Hepatic stellate cell (primary cell): ENCODE measurements at places on chromosomes 16 and 17.

DNA sequence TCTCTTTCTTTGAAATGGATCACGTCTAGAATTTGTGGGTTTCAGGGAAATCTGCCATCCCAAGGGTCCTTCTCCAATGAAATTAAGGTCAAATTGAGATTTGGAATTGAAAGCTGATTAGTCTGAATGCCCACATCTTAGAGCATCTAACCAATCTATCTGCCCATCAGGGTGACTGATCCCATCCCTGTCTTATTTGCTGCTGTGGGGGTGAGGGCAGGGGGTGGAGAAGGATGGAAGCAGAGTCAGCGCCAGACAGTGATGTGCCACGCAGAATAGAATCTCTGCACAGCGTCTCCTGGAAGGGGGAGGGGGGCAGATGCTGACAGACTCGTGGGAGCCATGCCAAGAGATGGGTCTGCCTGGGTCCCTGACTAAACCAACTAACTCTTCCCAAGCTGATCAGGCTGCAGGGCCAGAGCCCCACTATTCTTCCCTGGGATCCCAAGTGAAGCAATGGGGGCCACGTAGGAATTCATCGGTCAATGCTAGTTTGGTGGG lies 32.1 kb downstream of the CDK5RAP3 start:
- no peak for DNase-seq

GRCh38 chr16:1077877-1078578 lies 5.5 kb downstream of the SSTR5 start:
- DNase-seq: no peak

GRCh38 chr16:72401084-72401361 lies 229.1 kb upstream of the PMFBP1 start:
- DNase-seq: no peak

DNA sequence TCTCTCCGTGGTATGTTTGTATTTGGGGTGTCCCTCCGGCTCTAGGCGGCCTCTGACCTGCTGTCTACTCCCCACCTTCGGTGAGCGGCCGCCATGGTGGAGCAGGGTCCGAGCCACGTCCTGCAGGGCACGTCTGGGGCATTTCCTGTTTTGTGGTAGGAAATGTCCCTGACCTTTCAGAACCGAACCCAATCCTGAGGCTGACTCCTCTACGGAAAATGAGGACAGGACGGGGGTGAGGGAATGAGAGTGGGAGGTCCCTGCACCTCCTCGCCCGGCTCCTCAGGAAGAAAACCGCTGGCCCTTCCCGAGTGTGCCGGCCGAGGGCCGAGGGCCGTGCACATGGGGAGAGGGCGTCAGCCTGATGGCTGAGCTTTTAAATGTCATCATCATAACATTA lies 45.8 kb downstream of the WDR45B start:
- DNase-seq: no peak

GRCh38 chr16:31088459-31089183 lies at the start of gene PRSS53:
PRSS53 (minus strand) TSS chr16:31088943; CDS start chr16:31088809, 134 bp downstream.
- no peak for DNase-seq

DNA sequence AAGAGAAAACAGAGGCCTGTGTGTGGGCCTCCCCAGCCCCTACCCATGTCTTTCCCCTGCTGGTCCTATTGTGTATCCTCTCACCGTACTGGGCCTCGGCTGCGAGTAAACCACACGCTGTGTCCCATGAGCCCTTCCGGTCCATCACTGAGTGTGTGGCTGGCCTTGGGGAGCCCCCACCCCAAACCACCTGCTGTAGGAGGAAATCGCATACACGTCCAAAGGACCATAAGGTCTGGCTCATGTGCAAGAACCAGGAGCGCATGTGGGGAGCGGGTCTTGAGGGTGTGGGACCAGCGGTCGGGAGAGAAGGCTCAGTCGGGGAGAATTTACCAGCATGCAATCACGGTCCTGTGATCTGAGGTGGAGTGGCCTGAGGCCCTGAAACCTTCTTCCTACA lies 38.4 kb upstream of the DNAH17 start:
- no peak for DNase-seq

- peak; percentile 43 for DNase-seq
Observed at GRCh38 chr16:67969254-67970039, 1.0 kb upstream of the SLC12A4 start.

- no peak for DNase-seq
Observed at GRCh38 chr17:2850991-2851390, 54.8 kb downstream of the RAP1GAP2 start.

DNA sequence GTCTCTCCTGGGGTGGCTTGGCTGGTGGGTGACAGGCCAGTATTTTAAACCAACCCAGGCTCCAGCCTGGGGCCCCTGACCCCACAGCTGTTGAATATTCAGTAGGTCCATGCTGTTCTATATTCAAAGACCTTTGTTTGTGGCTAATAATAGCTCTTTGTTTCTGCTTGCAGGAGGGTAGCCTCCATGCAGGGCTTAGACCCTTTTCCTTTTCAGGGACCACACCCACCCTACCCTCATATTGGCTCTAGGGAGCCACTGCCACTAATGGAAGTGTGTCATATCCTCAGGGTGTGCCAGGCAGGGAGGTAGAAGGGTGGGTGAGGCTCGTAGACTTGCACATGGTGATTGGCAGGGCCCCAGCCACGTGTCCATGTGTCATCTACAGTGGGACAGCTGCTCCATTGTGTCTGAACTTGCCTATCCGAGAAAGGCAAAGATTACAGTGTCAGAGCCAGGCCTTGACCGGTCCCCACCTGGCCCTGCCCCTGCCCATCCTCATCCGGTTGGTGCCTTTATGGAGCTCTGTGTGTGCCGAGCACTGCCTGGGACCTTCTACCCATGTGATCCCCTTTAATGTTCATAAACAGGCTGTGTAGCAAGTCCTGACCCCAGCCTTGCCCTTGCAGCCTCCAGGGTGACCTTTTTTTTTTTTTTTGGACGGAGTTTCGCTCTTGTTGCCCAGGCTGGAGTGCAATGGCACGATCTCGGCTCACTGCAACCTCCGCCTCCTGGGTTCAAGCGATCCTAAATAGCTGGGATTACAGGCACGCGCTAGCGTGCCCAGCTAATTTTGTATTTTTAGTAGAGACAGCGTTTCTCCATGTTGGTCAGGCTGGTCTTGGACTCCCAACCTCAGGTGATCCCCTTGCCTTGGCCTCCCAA lies 22.1 kb downstream of the TMC7 start:
- DNase-seq: no peak

- DNase-seq: no peak
Observed at GRCh38 chr16:16133943-16134604, 89.2 kb downstream of the ABCC6 start.

DNA sequence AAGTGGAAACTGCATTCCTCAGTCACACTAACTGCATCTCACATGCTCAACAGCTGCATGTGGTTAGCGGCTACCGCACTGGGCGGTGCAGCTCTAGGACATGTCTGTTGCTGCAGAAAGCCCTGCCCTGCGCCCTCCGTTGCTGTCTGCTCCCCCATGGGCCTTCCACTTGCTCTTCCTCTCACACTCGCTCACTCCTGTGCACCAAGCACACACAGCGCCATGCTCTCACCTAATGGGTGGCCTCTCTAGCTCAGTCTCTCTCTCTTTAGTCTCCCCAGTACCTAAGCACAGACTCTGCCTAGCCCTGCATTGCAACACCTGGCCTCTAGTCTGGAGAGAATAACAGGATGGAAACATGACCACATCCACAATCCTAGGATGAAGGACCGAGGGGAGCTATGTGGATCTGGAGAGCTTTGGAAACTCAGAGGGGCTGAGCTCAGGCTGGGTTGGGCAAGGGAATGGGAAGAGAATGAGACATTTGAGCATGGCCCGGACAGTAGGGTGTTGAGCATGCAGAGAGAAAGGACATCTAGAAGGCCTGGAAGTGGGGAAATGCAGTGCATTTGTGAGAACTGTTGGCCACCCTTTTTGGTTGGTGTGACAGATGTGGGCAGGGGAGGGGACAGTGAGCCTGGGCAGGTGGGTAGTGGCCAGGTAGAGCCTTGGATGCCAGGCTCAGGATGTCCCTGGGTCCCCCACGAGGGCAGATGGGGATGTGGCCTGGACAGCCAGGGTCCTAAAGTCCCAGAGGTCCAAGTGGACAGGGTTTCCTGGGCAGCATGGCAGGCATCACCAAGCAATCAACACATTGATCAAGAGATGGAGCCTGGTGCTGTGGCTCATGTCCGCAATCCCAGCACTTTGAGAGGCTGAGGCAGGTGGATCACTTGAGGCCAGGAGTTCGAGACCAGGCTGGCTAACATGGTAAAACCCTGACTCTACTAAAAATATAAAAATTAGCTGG lies 16.1 kb downstream of the SGCA start:
- DNase-seq: no peak

DNA sequence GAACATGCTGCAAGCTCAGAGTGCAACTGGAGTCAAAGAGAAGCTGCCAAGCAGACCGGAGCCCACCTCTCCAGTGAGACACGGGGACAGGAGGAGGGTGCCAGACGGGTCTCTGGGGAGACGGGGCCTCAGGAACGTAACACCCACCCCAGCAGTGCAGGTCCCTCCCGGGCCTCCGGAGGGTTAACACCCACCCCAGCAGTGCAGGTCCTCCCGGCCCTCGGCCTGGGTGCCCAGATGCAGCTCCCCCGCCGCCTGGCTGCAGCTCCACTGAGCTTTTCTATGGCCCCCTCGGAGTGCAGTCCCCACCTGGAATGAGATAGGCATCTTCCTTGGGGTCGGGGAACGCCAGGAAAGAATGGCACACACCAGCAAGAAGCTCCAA lies 89.9 kb downstream of the ZNF778 start:
- DNase-seq: no peak
